ENCODE measurements at places on chromosomes 3 and 15.

- DNase-seq, result no peak
Measured at GRCh38 chr15:49875392-49875791, 243.6 kb downstream of the ATP8B4 start.

GRCh38 chr3:2706144-2706835, 403.9 kb downstream of the IL5RA start:
- DNase-seq, result no peak

DNA sequence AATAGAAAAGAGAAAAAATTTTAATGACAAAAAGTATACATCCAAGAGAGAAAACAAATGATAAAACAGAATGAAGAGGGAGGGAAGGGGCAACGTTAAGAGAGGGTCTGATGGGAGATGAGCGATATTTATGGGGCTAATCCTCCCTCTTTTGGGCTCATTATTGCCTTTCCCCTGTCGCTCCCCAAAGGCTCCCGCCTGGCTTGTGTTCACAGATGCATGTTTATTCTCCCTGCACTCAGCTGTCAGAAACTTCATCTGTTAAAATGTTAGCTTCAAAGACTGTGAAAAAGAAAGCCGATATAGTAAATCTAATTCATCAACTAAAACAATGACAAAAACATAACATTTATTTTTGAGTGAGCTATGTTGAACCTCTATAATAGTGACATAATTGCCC, 74.3 kb downstream of the GABRB3 start:
- DNase-seq, result no peak

- no peak for DNase-seq
Measured at GRCh38 chr15:66401130-66402021, 14.7 kb downstream of the MAP2K1 start.

DNA sequence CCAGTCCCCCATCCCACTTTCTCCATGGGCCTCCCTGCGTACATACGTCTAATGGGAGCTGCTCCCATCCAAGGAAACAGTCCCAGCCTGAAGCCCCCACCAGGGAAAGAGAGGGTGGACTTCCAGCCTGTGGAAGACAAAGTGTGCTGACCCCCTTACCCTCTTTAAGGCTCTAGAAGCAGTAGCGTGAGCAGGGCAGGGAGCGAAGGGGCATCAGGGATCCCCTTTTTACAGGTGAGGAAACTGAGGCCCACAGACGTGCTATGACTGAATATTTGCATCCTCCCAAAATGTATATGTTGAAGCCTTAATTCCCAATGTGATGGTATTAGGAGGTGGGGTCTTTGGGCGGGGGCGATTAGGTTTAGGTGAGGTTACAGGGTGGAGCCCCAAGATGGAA, 83.4 kb downstream of the TOP2B start:
- no peak for DNase-seq

- DNase-seq, result no peak
Measured at GRCh38 chr15:58361273-58361759, 70.5 kb upstream of the LIPC start.

DNA sequence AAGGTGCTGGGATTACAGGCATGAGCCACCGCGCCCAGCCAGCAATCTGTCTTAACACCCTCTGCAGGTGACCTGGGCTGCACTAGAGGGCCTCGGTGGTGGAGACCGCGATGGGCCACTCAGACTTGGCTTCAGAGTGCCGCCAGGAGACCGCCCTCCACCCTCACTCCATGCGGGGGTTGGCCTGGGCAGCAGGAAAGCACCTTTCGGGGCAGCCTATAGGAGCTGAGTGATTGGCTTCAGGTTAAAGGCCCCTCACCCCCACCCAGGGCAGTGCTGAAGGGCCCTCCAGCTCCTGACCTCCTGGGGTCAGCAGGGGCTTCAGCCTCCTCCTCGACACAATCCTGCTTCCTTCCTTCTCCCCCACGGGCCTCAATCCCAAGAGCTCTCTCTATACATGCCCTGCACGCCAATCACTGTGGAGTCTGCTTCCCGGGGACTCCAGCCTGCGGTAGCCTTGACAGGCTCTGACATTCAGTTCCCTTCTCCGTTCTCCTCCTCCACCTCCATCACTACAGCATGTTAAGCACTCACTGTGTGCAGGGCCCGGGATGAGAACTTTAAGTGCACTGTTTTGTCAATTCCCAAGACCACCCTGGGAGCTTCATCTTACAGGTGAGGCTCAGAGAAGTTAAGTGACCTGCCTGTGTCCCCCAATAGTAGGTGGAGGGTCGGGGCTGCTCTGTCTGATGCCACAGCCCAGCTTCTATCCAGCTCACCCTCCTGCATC, 225.3 kb downstream of the XXYLT1 start:
- no peak for DNase-seq

- no peak for DNase-seq
Measured at GRCh38 chr3:163328680-163329079, 1749.6 kb downstream of the SI start.

- DNase-seq, result no peak
Measured at GRCh38 chr3:101050046-101050445, 56.8 kb upstream of the ABI3BP start.

DNA sequence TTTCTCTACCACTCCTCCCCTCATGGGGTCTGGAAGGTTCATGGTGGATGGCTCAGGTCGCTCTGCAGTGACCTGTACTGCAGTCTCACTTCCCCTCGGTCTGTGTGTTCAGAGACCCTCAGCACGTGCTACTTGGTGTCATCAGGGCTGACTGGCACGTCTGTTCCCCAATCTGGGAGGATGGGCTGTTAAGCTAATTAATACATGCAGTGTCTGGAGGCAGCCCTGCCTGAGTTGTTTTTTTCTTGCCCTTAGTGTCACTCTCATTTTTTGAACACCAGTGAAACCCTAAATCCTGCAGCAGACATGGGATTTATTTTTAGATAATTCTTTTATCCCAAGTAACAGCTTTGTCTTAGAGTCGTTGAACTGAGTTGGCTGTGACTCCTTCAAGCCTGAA, 64.6 kb downstream of the ARNT2 start:
- no peak for DNase-seq

- no peak for DNase-seq
Measured at GRCh38 chr3:5002174-5002870, 23.1 kb downstream of the BHLHE40 start.

DNA sequence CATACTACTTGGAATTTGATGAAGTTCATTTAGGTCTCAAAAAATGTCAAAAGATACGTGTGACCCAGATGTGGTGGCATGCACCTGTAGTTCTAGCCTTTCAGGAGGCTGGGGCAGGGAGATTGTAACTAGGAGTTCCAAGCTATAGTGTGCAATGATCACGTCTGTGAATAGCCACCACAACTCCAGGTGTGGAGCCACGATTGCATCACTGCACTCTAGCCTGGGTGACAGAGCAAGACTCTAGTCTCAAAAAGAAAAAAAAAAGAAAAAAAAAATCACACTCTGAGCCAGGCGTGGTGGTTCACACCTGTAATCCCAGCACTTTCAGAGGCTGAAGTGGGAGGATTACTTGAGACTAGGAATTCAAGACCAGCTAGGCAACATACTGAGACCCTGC, 14.2 kb downstream of the MAP4 start:
- DNase-seq, result no peak

GRCh38 chr3:195856410-195857084, 44.8 kb upstream of the MUC4 start:
- DNase-seq, result no peak

DNA sequence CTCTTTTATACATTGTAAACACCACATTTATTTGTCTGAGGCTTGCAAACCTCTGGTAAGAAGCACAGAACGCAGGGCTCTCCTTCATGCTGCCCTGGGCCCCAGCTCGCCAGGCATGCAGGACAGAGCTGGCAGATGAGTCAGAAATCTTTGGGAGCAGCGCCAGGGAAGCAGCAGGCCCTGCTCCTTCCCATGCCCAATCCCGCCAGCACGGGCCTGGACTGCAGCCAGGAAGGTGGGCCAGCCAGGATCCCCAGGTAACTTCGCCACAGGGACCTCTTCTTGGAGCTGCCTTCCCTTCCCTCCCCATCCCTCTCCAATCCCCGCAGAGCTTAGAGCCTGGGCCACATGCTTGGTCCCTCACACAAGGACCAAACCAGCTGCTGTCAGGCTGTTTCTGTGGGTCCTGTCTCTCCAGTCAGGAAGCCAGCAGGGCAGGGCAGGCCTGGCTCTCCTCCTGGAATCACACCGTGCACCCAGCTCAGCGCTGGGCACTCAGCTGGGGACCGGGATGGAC, 8.8 kb downstream of the STOML1 start:
- DNase-seq, result no peak

- DNase-seq, result no peak
Measured at GRCh38 chr3:43647331-43648166, 25.7 kb upstream of the ANO10 start.

GRCh38 chr15:68218847-68219798, 10.4 kb downstream of the CLN6 start:
- DNase-seq, result no peak

- DNase-seq, result peak; percentile 63
Measured at GRCh38 chr15:74127255-74127953, 3.0 kb upstream of the ISLR2 start.

- no peak for DNase-seq
Measured at GRCh38 chr15:69876064-69876940, 221.4 kb downstream of the TLE3 start.

GRCh38 chr3:114569186-114569585, 275.4 kb downstream of the TIGIT start:
- no peak for DNase-seq

GRCh38 chr15:73695773-73696640, 11.8 kb downstream of the CD276 start:
- no peak for DNase-seq

DNA sequence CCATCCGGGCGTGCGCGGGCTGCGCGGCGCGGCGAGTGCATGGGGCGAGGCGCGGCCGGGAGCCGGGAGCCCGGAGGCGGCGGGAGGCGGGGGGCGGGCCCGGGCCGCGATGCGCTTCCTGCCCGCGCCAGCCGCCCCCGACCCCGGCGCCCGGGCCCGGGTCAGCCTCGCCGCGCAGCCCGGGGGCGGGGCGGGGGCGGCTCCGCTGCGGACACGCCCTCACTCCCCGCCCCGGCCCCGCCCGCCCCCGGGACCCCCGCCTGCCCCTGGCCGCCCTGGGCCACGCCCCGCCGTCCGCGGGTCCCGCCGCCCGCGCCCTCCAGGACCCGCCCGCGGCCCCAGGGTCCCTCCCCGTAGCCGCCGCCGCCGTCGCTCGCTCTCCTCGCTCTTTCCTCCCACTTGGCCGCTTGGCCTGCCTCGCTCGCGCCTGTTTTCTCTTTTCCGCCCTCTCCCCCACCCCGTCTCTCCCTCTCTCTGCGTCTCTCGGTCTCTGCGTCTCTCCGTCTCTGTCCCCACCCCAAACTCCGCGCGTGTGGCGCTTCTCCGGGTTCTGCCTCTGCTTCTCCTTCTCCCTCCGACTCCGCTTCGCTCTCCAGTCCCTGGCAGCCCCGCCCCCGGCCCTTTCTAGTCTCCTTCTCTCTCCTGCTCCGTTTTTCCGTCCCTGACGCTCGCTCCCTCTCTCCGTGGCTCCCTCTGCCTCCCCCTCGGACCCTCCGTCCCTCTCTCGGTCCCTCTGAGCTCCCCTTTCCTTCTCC, at the start of gene PLXND1:
Gene PLXND1, minus strand, starts transcription at position 41 of the 755 bp plus-strand sequence. Its CDS starts 37 bp downstream, at position 4.
- no peak for DNase-seq
